ENCODE measurements at places on chromosomes 5 and 9. TPM values are rescaled to one million over a fixed set of nuclear protein-coding genes. Genes with fewer than 3 reads are reported as not detected.

- DNase-seq: no peak
Observed at GRCh38 chr5:123882965-123883345, 371.0 kb downstream of the CSNK1G3 start.

DNA sequence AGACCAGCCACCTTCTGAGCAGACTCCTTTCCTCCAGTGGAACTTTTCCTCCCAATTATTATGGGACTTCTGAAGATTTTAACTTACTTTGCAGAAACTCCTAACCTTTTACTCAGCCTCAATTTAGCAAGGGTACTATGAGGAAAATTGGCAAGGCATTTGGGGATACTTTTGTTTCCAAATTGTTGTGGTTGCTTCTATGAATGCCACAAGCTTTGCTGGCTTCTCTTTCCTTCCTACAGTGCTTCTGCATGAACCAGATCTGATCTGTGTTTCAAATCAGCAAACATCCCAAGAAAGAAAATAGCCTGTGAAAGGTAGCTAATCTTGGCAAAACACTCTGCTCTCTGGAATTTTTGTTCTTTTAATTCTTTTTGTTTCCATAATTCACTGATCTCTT lies 57.3 kb upstream of the TAF11L2 start:
- DNase-seq: no peak

GRCh38 chr5:75656311-75657003 lies 45.2 kb downstream of the ANKDD1B start:
- DNase-seq: no peak

GRCh38 chr9:78325343-78325742 lies 28.4 kb downstream of the PSAT1 start:
- DNase-seq: no peak

DNA sequence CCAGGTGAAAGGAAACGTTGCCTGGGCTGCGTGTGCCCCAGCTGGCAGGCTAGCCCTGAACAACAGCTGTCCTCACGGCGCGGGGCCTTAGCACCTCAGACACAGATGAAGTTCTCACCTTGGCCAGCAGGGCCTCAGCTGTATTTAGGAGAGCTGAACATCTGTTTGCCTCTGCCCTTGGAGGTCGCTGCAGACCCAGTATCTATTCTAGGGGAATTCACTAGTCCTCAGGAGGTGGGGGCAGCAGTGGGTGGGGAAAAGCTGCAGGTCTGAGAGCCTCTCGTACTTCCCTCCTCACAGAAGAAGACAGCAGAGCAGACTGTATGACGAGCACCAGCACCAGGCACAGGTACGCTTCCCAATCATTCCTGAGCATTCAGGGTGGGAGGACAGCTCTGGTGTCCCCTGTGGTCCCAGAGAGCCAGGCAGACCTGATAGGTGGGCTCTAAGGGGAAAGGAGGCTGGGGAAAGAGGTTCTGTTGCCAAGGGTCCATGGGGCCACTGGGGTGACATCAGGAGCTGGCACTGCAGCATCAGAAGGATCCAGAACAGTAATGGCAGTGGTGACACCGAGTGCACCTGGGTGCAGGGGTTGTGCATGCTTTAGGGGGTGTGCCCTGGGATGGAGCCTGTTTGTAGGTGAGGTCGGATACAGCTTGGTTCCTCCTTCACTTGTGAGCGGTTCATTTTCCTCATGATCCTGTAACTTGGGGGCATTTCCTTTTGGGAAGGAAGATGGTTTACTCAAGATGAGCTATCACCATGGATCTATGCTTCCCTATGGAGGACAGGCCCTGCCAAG lies 13.8 kb downstream of the CD74 start:
- DNase-seq: no peak

GRCh38 chr5:61735531-61735930 lies 403.5 kb downstream of the ZSWIM6 start:
- DNase-seq: no peak

DNA sequence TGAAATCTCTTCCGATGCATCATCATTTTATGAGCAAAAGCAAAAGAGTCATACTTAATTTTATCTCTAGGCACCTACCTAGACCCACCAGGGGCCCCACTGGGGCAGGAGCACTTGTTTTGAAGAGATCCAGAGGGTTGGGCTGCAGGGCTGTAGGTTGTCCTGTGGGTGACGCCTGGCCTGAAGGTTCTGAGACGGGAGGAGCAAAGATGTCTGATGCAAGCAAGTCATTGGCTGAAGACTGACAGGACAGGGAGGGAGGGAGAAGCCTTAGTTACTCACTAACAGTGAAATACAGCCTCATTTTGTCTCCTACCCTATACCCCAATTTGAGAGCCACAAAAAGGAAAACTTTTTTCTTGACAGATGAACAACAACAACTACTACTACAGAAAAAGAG lies 17.1 kb upstream of the C9 start:
- DNase-seq: no peak

DNA sequence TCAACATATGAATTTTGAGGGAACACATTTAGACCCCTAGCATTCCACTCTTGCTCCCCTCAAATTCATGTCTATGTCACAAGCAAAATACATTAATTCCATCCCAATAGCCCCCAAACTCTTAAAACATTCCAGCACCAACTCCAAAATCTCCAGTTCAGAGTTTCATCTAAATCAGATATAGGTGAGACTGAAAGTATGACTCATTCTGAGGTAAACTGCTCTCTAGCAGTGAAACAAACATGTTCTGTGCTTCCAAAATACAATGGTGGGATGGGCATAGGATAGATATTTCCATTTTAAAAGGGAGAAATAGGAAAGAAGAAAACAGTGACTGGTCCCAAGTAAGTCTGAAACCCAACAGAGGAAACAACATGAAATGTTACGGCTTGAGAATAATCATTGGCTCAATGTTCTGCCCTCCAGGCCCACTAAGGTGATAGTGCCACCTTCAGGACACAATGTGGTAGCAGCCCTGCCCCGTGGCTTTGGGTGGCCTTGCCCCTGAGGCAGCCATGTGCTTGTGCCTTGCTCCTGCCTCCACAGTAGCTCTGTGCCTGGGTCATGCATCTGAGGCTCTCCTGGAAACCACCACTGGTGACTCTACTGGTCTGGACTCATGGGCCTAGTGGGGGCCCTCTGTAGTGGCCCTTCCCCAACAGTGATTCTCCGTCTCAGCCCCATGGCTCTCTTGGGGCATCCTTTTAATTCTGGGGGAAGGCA lies 36.4 kb upstream of the IPPK start:
- no peak for DNase-seq

GRCh38 chr5:135576075-135576599 lies 2.7 kb downstream of the CXCL14 start:
- no peak for DNase-seq

GRCh38 chr9:132055756-132056155 lies 23.9 kb downstream of the MED27 start:
- no peak for DNase-seq

GRCh38 chr5:164504141-164504772 lies 998.8 kb downstream of the MAT2B start:
- DNase-seq: no peak

- DNase-seq: peak; percentile 91
Observed at GRCh38 chr9:136539427-136540421, 6.1 kb downstream of the NOTCH1 start.

DNA sequence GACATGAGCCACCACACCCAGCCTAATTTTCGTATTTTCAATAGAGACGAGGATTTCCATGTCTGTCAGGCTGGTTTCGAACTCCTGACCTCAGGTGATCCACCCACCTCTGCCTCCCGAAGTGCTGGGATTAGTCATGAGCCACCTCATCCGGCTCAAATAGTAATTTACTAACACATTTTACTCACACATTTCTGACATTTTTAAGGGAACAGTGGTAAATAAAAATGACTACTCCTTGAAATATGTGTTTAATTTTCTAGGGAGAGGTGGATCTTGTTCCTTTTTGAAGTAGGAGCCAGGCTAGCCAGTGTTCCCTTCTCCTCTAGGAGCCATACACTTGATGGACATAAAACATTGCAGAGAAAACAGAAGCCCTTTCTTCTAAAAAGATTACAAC lies 55.2 kb upstream of the ERBIN start:
- DNase-seq: no peak

DNA sequence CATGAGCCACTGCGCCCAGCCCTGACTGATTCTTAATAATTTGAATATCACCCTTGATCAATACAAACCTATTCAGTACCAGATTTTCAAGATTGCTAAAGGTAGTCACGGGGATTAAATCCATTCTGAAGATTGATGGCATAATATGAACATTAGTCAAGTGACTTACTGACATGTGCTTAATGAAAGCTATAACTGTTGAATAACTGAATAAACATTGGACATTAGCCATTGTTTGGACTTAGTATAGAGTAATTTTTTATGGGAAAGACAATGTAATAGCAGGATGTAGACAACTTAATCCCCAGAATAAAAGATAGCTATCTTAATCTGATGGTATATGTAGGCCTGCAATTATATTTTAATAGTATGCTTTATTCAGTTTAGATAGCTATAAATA lies 35.0 kb upstream of the VPS13A start:
- no peak for DNase-seq

- DNase-seq: no peak
Observed at GRCh38 chr5:177557796-177558195, 3.4 kb upstream of the FAM193B start.

DNA sequence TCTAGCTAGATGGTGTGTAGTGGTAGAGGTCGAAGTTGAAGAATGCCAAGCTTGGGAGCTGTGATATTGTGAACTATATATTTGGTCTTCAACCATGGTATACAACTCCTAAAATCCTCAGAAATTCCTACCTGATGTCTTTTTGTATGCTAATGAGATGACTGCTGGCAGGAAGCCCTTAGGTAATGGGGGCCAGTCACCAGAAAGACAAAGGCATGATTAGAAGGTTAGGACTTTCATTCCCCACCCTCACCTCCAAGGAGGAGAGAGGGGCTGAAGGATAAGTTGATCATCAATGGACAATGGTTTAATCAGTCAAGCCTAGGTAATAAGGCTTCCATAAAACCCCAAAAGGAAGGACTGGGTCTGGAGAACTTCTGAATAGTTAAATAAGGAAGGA lies 285.7 kb upstream of the POU5F2 start:
- DNase-seq: no peak

DNA sequence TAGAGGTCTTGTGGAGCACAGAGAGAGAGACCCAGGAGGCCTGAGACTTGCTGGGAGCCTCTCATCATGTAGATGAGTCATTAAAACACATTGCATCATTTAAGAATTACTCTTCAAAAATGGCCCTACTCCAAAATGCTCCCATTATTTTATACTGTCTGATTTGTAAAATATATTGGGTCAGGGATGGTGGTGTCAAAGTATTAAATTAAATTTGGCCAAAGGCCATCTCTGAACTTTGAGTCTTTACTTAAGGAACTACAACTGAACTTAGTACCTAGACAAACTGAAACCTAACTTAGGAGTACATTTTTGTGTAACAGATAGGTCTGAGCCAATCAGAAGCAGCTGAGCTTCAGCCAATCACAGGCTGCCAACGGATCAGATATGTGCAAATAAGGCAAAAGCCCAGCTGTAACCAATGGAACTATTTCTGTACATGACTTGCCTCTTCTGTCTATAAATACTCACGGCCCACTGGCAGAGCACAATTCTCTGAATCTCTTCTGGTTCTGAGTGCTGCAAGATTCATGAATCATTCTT lies 657.2 kb downstream of the TLE1 start:
- no peak for DNase-seq

DNA sequence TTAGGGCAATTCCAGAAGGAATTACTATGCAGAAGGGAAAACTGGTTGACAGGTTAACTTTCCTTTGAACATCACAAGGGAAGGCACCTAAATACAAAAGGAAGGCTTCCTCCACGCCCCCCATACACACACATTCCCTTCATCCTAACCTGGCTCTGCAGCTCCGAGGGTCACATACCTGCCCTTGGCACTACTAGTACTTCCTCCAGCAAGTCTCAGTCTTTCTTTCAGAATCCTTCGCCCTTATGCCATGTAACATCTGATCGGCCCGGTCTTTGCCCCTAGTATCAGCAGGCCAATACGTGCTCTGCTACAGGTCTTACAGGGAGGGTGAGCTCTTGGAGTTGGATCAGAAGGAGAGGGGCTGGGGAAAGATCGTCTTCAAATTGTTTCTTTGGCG lies 1.6 kb upstream of the MARCHF6 start:
- no peak for DNase-seq

GRCh38 chr9:70534471-70534870 lies 120.0 kb upstream of the KLF9 start:
- no peak for DNase-seq

- DNase-seq: no peak
Observed at GRCh38 chr5:27619982-27620381, 581.6 kb upstream of the CDH9 start.

- DNase-seq: no peak
Observed at GRCh38 chr5:42720251-42720650, 36.4 kb upstream of the CCDC152 start.

- no peak for DNase-seq
Observed at GRCh38 chr5:113694576-113694975, 181.1 kb downstream of the YTHDC2 start.

DNA sequence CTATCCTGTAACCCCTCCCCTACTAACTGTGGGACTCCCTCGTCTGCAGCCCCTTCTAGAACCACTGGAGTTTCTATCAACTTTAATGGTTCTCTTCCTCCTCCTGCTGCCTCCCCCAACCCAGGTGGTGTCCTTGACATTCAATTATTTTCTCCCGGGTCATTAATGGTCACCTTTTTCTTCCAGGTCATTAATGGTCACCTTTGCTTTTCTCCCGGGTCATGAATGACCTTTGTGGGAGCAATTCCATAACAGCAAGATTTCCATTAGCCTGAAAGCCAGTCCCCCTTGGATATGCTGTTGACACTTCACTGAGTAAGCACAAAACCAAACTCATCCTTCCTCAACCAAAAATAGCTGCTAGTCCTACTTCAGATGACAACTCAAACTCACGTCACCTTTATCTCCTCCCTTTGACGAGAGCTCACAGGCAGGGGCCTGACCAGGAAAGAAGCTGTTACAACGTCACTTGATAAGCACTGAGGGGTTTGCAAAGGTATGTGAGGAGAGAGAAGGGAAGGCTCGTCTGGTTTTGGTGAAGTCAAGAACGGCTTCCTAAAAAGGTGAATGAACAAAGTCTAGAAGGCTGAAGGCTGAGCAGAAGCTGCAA lies 10.9 kb downstream of the CCDC127 start:
- no peak for DNase-seq

DNA sequence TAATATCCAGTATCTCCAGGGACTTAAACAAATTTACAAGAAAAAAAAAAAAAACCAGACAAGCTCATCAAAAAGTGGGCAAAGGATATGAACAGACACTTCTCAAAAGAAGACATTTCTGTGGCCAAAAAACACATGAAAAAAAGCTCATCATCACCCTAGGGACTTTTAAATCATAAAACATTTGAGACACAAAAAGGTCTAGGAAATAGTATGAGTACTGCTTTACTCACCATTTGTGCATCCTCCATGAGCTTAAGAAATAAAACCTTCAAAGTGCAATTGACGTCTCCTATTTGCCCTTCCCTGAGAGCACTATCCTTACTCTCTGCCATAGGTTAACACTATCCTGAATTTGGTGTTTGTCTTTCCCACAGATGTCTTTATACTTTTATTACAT lies 193.7 kb upstream of the NREP start:
- DNase-seq: no peak

Gene QRFP
- total RNA-seq: not detected

Gene NDUFAF2
- 27.0 TPM for total RNA-seq

Gene IL5
- not detected for total RNA-seq

Gene ABO
- 10.9 TPM for total RNA-seq

Gene TMC1
- 0.36 TPM for total RNA-seq

Gene TICAM2
- 5.9 TPM for total RNA-seq

Gene GALNT12
- 10.7 TPM for total RNA-seq

Gene RASGEF1C
- total RNA-seq: 10.3 TPM

Gene SCAMP1
- 61.6 TPM for total RNA-seq

Gene TAF1L
- not detected for total RNA-seq

Gene HMMR
- total RNA-seq: 0.85 TPM

Gene DTWD2
- 6.9 TPM for total RNA-seq

Gene DAPK1
- total RNA-seq: 71.1 TPM

Gene CBY3
- not detected for total RNA-seq

Gene IFNA6
- total RNA-seq: not detected

Gene ANGPTL2
- total RNA-seq: 46.4 TPM
